ENCODE measurements at places on chromosomes 12 and 14. TPM values are rescaled to one million over a fixed set of nuclear protein-coding genes. Genes with fewer than 3 reads are reported as not detected.

The TAS2R30 gene
- 4.9 TPM for total RNA-seq

The ANAPC7 gene
- total RNA-seq: 46.2 TPM

The AP4S1 gene
- total RNA-seq: 23.3 TPM

DNA sequence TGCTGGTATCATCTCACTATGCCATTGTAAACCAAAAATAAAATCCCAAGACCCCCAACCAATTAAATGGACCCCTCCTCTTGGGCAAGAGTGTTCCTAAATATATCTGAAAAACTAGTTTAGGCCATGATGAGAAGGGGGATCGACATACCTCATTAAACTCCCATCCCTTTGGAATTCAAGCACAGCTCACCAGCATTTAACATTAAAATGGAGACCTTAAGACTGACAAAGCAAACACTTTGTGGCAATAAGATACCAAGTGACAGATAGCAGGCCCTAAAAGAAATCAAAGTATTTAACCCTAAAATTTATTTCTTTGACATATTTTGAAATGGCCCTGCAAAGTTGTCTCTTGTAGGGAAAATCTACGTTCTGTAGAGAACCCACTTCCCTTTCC lies 387.9 kb downstream of the KCNH5 start:
- no peaks in the 10 kb centered on the region for H3K27me3 ChIP-seq
- no peak overlapping the region for H3K27ac ChIP-seq
- no peak overlapping the region for H3K4me3 ChIP-seq

- H3K4me3 ChIP-seq: no peak overlapping the region
- H3K27me3 ChIP-seq: no peaks in the 10 kb centered on the region
- no peaks in the 10 kb centered on the region for H3K4me1 ChIP-seq
- H3K27ac ChIP-seq: no peak overlapping the region
These were observed 822.3 kb downstream of the LRFN5 start for GRCh38 chr14:42428996-42429395.
